ENCODE measurements at places on chromosomes 16 and 17.
A peak's percentile ranks its signal among the peaks of the same experiment; 100 is the strongest.

DNA sequence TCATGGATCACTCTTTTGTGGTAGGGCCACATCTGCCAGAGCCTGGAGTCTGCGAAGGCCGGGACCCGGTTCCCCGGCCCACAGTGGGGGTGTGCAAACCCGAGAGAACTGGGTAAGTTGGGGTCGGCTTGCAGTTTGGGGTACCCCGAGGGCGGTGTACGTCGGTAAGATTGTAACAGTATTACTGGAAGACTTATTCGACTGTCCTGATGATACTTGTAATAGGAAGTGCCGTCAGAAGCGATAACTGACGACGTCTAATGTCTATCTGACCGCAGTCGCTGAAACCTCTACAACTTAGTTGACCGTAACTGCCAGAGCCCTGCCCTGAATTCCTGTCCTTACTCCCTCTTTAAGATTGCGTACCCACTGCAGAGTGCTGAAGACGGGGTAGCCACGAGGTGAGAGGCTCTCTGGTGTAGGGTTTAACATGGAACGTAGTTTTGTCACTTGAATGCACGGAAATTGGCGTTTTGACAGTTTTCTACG is 24.0 kb downstream of the TRPV2 start:
- DNase-seq = no peak

GRCh38 chr17:55430541-55431288 is 9.1 kb upstream of the MMD start:
- no peak for DNase-seq

DNA sequence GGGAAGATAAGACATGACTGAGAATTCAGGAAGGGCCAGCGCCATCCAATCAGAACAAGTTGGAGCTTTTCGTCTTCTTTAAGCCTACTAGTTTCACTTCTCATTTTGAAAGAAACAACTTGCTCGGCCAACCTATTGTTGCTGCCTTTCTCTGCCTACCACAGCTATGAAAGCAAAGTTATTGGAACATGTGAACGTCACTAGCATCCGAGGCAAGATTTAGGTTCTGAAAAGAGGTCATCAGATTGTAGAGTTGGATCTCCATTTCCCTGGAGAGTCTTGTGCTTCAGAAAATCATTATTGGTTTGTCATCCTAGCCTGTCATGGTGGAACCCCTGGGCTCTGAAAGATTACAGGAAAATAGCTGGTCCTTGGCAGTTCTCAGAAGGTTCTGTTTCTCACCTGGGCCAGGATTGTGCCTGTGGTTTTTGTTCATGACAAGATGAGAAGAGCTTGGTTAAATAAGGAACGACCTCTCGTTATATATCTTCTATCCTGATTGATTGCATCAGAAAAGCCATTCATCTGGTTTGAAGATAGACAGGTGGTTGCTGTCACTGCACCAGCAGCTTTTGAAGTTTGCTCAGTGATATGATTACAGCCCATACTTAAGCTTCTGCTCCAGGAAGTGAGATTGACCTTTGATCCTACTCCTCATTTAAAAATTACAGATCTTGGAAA is 25.3 kb downstream of the CDH13 start:
- DNase-seq = no peak

GRCh38 chr17:49471089-49471683 is 23.9 kb upstream of the NGFR start:
- no peak for DNase-seq

GRCh38 chr16:30053376-30054015 is 12.1 kb upstream of the ALDOA start:
- no peak for DNase-seq

- DNase-seq = no peak
Measured at GRCh38 chr16:1709356-1709755, 3.4 kb downstream of the MAPK8IP3 start.

- DNase-seq = no peak
Measured at GRCh38 chr16:4081521-4082021, 34.7 kb downstream of the ADCY9 start.

DNA sequence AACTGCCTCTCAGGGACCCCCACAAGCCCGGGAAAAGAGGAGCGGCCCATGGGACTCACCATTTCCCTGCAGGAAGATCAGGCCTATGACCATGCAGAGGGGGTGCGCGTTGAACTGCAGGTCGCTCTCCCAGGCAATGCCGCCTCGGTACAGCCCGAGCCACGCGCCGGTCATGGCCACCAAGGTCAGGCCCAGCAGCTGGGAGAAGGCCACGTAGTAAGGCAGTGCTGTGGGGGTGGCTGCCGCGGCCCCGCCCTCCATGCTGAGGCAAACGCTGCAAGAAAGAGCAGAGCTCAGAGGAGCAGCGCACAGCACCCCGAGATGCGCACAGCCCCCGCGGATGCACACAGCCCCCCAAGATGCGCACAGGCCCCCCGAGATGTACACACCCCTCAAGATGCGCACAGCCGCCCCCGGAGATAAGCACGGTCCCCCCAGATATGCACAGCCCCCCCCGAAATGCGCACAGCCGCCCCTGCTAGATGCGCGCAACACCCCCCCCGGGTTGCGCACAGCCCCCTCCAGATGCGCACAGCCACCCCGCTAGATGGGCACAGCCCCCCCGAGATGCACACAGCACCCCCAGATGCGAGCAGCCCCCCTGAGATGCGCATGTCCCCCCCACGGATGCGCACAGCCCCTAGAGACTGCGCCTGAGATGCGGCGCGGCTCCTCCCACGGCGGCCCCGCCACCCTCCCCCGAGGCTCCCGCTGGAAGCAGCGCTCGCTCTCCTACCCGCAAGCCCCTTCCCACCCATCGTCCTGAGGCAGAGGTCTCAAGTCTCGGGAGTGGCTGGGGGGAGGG is 8.6 kb downstream of the CYB561 start:
- DNase-seq = no peak

DNA sequence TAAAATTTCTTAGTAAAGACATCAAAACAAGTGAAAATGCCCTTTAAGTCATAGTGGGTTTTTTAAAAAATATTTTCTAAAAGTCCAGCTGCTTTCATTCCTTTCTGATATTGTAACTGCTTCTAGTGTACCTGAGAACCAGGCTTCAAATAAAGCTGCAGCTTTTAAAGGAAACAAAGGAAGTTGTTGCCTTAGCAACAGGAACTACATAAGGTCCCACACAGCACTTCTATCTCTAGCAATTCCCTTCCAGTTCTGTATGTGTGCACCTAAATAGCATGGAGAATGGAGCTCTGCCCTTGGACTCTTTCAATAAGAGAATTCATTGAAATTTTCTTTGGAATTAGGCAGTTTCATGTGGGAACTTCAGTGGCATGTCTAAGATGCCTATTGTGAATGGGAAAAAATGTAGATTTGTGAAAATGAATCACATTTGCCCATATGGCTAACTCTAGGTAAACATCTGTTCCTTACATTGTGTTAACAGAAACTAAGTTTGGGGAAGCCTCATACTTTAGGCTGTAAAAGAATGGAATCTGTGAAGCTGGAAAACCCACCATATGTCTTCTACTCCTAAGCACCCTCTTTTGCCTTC is 206.4 kb downstream of the KIF2B start:
- DNase-seq = no peak

DNA sequence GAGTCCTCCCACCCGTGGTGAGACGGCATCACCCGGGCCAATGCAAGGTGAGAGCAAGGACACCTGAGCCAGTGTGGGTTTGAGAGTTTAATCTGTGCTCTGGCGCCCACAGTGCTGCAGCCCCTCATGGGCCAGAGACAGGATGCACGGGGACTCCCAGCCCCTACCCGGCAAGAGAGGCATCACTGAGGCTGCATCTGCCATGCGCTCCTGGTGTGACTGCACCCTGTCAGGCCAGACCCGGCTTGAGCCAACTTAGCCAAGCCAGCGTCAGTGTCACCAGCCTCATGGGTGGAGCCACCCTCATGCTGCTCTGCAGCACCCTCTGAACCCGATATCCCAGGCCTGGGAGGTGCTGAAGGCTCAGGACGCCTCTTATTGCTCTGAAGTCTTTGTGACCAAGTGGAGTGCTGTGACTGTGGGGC is 1.3 kb upstream of the BRICD5 start:
- DNase-seq = no peak

GRCh38 chr17:14161419-14161818 is 75.2 kb downstream of the CDRT15 start:
- no peak for DNase-seq

GRCh38 chr17:78257810-78258322 is 26.4 kb downstream of the TMEM235 start:
- no peak for DNase-seq

DNA sequence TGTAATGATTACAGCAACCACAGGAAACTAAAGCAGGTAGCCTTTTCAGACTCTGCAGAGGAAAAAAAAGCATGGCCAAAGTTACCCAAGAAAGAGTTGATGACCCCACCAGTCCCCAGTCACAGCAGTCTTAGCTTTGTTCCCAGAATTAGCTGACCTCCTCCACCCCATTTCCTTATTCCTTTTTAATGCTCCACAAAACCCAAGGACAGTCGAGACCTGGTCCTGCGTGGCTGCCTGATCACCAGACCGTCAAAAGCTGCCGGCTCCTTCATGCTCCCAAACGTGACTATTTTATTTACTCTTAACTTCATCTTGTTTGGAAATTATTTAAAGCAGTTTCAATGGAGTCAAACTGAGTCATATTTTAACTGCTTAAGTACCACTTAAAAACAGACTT is 28.7 kb upstream of the MED9 start:
- DNase-seq = no peak

DNA sequence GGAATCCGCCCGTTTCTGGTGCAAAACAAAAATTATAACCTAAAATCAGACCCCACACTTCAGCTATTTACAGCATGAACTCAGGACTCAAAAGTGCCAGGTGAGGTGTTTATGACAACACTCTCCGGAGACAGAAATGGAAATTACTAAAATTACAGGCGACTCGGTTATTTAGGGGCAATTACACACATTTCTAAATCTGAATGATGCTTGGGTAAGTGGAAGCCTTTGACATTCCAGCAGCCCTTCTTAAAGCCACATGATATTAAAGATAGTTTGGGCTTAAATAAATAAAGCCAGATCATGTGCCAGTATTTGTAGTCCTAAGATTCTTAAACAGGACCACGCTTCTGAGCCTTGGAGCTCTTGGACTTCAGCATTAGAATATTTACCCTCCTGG is 36.7 kb upstream of the PMP22 start:
- DNase-seq = no peak

DNA sequence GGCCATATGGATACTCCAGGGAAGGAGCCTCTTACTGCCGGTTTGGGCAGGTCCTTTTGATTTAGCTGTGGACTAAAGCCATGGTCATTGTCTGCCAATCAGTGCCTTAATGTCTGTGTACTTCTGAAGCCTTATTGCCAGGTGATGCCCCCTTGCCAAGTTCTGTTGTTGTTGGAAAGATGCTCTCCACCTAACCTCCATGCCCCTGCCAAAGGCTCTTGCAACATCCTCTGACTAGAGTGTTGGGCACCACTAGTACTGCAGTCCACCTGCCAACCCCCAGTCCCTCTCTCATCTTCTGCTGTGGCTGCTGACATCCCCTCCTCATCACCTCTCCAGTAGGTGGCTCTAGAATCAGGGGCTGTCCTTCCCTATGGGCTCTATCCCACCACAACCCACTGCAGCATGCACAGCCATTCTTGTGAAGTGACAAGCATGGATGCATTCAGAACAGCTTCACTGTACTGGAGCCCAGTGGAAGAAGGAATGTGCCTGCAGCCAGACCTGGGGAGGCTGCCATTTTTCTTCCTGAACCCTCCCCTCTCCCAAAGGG is 375.3 kb upstream of the CDH5 start:
- DNase-seq = no peak

GRCh38 chr16:54594601-54595391 is 308.2 kb upstream of the IRX3 start:
- DNase-seq = no peak

GRCh38 chr16:19933740-19934139 is 49.1 kb upstream of the GPRC5B start:
- DNase-seq = no peak

DNA sequence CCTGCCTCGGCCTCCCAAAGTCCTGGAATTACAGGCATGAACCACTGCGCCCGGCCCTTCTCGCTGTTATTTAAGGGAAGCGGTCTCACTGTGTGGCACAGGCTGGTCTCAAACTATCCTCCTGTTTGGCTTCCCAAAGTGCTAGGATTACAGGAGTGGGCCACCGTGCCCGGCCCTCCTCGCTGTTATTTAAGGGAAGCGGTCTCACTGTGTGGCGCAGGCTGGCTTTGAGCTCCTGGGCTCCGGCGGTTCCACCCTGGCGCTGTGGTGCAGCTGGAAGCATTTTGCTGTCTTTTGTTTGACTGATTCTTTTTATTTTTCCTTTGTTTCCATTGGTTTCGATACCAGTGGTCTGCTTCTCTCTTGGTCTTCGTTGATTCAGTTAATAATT is 40.7 kb downstream of the FOXK2 start:
- DNase-seq = no peak

GRCh38 chr17:79866791-79867518 is 27.7 kb upstream of the CBX4 start:
- DNase-seq = no peak

- DNase-seq = no peak
Measured at GRCh38 chr17:47717261-47717697, 15.8 kb upstream of the TBX21 start.

- no peak for DNase-seq
Measured at GRCh38 chr16:54270711-54271110, 15.9 kb downstream of the IRX3 start.

- no peak for DNase-seq
Measured at GRCh38 chr16:11218604-11218962, 37.4 kb downstream of the SOCS1 start.

GRCh38 chr17:73155410-73156165 is 9.2 kb upstream of the SSTR2 start:
- peak; percentile 12 for DNase-seq

GRCh38 chr16:62190426-62190825 is 154.2 kb upstream of the CDH8 start:
- DNase-seq = no peak

- peak; percentile 83 for DNase-seq
Measured at GRCh38 chr16:89873972-89874689, 739 bp downstream of the TCF25 start.

DNA sequence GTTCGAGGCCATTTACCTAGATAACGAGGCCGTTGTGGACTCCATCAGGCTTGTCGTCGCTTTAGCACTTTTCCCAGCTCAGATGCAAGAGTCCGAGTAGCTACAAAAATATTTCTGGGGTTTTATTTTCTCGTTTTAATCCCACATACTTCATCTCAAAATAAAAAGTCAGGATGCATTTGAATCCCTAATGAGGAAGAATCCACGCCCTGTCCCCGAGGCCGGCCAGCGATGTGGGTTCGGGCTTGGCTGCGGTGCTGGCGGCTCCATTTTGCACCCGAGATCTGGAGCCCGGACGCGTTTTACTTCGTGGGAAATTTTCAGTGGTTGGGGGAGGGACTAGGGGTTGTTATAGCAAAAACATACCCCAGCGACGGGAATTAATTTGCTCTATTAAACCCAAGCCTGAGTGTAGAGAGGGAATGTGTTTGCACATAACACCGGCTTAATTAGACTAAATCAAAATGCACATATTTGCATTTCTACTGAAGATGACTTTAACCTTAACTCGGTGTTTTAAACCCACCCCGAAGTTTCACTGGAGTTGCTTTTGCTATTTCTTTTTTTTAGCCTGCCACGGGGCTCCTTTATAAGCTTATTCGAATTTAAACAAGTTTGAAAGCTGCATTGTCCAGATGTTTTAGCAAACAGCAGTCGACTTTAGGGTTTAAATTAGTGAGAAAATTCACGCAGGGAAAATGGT is 4.8 kb downstream of the IRX5 start:
- no peak for DNase-seq

All from DMS153 (cell line).